Mammary epithelial cell (primary cell): ENCODE measurements at places on chromosomes 4 and X.

GRCh38 chrX:11129534-11130105, 18.5 kb downstream of the HCCS start:
- no peak for DNase-seq

GRCh38 chrX:137427426-137427778, 138.5 kb upstream of the ZIC3 start:
- no peak for DNase-seq

DNA sequence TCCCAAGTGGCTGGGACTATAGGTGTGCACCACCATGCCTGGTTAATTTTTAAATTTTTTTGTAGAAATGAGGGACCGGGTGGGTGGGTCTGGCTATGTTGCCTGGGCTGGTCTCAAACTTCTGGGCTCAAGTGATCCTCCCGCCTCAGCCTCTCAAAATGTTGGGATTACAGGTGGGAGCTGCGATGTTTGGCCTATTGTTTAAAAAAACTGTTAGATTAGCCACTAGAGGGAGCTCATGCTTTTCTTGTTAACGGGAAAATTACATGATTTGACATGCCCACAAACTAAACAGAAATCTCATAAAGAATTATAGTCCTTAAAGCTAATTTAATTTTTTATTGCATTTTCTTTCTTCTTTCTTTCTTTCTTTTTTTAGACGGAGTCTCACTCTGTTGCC, 5.0 kb upstream of the SDAD1 start:
- peak; percentile 52 for DNase-seq

DNA sequence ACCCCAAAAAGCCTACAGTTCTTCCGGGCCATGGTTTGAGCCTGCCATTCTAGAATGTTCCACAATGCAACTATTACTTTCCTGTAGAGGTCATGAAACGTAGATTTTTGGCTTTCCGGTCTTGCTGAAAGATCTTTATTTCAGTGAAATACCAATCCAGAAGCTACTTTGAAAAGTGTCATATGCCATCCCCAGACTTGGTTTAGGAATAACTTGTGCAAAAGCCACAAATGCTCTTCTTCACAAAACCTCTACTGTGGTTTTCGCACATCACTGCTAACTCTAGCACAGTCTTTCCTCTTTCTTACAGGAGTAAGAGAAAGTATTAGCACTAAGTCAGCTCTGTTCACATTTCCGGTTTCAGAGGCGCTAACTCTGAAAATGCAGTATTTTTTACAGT, 12.7 kb upstream of the CD40LG start:
- DNase-seq: no peak

DNA sequence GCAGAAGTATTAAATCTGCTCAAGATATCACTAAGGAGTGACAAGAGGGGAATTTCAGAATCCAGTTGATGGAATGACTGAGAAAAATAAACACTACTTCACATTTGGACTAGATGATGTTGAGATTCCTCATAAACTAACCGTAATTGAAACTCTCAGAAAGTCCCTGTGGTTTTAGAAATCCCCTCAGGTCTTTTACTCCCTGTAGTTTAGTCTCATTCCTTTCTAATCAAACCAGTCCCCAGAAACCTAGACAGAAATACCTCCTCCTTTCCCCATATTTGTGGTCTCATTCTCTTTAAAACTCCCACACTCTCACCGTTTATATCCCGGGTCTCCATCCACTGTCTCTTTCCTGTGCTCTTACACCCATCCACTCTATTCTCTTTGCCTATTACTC, 15.0 kb upstream of the TLR1 start:
- DNase-seq: peak; percentile 93

GRCh38 chr4:4480685-4481398, 61.0 kb downstream of the STX18 start:
- no peak for DNase-seq

GRCh38 chr4:94676970-94677369, 80.8 kb upstream of the BMPR1B start:
- no peak for DNase-seq
